Activated CD4-positive, alpha-beta T cell treated with anti-CD3 and anti-CD28 coated beads, Interleukin-2, amount 50 U/mL, for 4 hours (primary cell): ENCODE measurements at places on chromosomes 6 and 20.

DNA sequence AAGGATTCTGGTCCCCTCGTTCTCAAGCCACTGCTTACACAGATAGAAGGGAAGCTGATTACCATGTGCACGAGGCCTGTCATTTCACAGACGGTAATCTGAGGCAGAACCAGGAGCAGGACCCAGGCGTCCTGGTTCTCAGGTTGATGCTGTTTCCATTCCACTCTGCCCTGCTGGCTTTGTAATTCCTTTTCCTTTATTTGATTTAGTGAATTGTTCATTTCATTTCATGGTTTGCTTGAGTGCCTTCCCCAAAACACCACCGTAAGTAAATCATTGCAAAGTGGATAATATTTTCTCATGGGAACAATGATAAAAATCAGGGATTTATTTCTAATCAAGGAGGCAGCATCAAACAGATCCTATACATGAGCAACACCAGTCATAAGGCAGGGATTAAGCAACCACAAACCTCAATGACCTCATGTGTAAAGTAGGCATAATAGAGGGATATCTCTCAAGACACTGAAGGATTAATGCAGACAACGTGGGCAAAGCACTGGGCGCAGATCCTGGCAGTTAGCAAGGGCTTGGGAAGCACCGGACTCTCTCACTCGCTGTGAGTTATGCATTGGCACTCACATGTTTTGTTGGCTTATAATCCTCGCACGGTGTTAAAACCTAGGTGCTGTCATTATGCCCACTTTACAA lies 229.5 kb upstream of the FOXQ1 start:
- no peak for DNase-seq

GRCh38 chr6:140175486-140175885 lies 801.0 kb upstream of the CITED2 start:
- DNase-seq: no peak

DNA sequence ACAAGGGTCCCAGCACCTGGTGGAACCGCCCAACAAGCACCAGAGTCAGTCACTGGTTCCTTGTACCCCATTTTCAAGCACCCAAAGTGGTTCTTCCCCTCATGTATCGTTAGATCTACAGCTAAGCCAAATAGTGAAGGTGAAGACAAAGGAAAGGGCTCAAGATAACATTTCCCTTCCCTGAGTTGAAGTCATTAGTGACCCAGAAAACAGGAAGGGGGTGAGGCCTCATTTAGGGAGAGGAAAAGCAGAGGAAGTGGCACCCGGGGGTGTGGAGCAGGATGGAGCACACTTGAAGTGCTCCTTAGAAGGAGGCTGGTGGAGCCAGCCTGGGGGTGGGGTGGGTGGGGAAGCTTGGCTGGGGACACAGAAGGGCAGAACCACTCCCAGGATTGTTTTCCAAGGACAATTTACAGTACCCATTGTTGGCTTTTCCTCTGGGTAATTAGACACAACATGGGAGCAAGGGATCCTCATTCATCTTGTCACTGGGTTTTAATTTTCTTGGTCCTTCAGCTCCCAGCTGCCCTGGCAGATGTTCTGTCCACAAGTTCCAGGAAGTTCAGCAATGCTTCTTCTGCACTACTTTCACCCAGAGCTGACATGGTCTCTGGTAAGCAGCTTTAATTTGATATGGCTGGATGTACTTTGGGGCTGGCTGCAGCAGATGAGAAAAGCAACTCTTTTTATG lies 73.3 kb upstream of the CD93 start:
- no peak for DNase-seq

- DNase-seq: no peak
These were observed 2.8 kb downstream of the EYA2 start for GRCh38 chr20:46897328-46897880.

DNA sequence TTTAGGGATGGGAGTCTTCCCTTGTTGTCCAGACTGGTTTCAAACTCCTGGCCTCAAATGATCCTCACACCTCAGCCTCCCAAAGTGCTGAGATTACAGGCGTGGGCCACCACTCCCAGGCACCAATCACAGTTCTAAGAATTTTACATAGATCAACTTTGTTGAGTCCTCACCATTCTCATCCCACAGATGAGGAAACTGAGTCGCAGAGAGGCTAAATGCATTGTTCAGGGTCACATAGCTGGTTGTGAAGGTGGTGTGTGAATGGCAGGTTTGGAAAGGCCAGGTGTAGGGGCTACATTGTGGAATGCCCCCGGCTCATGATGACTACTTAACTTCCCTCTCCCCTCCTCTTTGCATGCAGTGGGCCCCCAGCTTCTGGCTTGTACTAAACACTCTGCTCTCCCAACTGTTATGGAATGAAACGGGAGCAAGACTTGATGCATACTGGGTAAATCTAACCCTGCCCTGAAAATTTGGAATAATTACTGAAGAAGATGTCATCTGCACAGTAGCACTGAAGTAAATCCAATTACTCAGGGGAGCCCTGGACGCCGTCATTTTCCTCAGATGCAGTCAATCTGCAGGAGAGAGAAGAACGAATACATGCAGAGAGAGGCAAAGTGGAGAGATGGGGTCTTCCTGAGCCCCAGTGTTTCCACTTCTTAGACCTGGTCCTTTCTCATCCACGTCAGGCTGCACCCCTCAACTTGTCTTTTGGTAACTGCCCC lies 102.3 kb upstream of the ZNF217 start:
- no peak for DNase-seq

DNA sequence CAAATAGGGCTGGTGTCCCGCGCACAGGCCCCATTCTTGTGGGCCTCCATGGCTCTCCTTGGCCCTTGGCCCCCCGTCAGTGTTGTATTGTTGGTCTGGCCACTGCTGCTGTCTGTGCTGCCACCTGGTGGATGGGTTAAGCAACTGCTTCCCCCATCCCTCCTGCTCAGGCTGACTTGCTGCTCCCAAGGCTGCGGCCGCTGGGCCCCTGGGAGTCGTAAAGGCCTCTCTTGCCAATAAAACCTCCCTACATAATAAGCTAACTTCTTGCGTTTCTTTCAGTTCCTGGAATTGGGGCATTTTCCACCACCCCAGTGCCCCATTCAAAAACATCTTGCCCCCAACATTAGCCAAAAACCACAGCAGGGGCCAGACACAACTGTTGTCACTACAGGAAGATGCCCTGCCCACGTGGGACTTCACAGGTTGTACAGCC lies 27.1 kb downstream of the CD83 start:
- peak; percentile 64 for DNase-seq

DNA sequence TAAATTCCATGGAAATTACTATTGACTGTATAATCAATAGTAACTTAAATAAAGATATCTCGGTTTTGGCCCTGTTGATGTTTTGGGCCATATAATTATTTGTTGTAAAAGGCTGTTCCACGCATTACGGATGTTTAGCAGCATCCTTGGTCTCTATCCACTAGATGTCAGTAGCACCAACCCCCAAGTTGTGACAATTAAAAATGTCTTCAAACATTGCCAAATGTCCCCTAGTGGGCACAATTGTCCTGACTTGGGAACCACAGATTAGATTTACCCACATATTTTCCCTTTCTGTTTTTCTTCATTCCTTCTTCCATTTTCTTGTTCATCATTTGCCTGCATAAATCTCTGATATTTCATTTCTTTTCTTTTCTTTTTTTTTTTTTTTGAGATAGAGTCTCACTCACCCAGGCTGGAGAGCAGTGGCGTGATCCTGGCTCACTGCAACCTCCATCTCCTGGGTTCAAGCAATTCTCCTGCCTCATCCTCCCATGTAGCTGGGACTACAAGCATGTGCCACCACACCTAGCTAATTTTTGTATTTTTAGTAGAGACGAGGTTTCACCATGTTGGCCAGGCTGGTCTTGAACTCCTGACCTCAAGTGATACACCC lies 13.6 kb upstream of the WFDC8 start:
- no peak for DNase-seq

DNA sequence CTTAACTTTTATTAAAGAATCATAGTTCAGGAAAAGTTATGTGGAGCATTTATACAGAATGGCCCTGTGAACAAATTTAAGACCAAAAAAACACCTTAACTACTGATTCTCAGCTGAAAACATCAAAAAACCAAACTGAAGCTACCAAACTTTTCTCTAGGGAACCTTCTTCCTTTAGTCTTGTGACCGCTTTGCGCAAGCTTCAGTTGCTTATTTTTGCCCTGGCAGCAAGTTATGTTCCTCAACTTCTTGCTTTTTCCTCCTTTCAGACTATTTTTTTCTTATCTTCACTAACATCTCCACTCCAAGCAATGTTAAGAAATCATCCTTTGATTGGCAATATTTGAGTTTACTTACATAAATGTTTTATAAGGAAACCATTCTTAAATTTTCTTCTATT lies 100.1 kb downstream of the MYB start:
- no peak for DNase-seq

DNA sequence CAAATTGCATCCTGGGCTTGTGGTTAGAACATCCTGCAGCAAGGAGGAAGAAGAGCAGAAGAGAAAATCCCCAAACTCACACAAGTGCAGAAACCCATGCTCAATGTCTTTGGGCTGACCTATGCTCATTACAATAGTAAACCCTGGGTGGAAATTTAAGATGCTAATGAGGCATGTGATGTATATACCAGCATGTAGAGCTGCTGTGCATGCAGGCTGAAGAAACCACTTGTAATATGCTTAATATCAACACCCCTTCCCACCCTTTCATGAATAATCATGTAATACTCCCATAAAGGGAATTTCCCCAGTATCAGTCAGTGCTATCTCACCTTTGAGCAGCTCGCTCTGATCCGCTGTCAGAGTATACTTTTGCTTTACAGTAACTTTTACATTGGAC lies 90.0 kb upstream of the GRIK2 start:
- DNase-seq: no peak

DNA sequence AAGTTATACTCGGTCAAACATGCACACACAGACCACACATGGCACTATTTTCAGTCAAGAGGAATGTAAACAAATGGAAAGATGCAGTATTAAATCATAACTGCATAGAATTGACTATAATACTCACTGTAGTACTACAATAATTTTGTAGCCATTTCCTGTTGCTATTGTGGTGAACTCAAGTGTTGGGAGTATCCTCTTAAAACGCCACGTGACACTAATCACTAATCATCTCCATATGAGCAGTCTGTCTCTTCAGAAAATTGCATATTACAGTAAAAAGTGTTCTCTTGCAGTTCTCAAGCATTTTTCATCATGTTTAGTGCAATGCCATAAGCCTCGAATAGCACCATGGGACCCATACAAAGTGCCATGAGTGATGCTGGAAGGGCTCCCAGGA lies 258.7 kb upstream of the ID4 start:
- no peak for DNase-seq

GRCh38 chr20:16212790-16213189 lies 360.5 kb downstream of the KIF16B start:
- DNase-seq: no peak

DNA sequence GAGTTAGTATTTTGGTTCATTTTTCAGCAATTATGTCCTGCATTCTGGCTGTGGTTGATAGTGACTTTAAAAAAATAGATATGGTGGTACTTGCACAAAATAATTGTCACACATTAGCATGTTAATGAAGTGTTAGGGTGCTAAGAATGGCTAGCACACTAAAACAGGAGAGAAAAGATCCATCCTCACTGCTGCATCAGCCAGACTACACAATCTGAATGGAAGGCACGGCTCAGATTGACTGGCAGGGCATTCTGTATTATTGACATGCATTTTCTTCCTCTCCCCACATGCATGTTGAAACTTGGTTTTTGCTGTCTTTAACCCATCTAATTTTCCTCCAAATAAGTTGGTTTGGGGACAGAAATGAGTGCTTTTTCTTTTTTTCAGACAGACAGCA lies 306.3 kb downstream of the PRL start:
- no peak for DNase-seq

DNA sequence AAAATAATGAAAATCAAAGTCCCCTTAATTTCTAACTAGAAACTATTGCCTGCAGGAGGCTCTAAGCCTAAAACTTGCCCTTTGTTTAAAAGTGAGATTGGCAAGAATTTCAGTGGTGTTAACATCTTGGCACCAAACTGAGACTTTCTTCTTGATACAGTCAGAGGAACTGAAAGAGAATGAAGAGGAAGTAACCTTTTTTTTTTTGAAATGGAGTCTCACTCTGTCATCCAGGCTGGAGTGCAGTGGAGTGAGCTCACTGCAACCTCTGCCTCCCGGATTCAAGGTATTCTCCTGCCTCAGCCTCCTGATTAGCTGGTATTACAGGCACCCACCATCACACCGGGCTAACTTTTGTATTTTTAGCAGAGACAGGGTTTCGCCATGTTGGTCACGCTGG lies 3.6 kb downstream of the DOP1A start:
- DNase-seq: no peak

GRCh38 chr6:131602781-131603312 lies 25.2 kb downstream of the MED23 start:
- no peak for DNase-seq

GRCh38 chr6:35419417-35419816 lies 32.7 kb upstream of the FANCE start:
- no peak for DNase-seq

- DNase-seq: no peak
These were observed 184.7 kb downstream of the HDGFL1 start for GRCh38 chr6:22754061-22754460.

- DNase-seq: no peak
These were observed 108.8 kb upstream of the PREP start for GRCh38 chr6:105511639-105512038.

GRCh38 chr20:40990542-40991120 lies 38.0 kb upstream of the TOP1 start:
- DNase-seq: peak; percentile 64

DNA sequence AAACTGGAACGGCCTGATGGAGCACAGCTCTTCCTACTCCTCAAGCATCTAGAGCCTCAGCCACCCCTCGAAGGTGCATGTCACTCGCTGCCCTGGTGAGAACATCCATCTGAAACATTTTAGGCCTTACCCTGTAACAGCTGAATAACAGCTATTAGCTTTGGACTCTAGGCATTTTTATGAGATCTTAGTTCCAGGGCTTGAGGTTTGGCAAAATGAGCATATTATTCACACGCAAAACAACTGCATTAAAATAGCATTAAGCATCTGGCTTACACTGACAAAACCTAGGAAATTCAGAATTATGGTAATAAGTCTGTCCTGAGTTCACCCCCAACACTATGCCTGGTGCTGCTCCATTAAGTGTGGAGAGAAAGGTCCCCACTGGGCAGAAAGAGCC lies 56.1 kb downstream of the ADAT2 start:
- no peak for DNase-seq

GRCh38 chr20:46984405-46984804 lies 89.8 kb downstream of the EYA2 start:
- no peak for DNase-seq
